ENCODE measurements at places on chromosomes 3 and 15. TPM values are rescaled to one million over a fixed set of nuclear protein-coding genes. Genes with fewer than 3 reads are reported as not detected.

Gene MRAS
- total RNA-seq: 3.1 TPM

Gene PHC3
- total RNA-seq: 21.2 TPM

Gene TMC3
- not detected for total RNA-seq

Gene POPDC2
- 0.39 TPM for total RNA-seq

Gene CYP1A2
- total RNA-seq: not detected

- DNase-seq: no peak
Measured at GRCh38 chr3:126422121-126422520, 27.4 kb downstream of the CFAP100 start.

- no peak for DNase-seq
Measured at GRCh38 chr15:38652183-38652794, 87.7 kb upstream of the RASGRP1 start.

DNA sequence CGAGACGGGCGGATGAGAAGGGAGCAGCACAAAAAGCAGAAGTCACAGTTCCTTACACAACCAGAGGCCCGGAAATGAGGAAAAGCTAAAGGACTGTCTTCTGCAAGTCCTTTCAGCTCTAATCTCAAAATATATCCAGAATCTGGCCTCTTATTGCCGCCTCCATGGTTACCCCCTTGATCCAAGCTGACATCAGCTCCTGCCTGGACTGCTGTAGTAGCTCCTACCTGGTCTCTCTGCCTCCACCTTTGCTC, 324.0 kb upstream of the ROPN1 start:
- DNase-seq: no peak

Measured in HT1080 (cell line).